Stimulated activated CD8-positive, alpha-beta memory T cell treated with anti-CD3 and anti-CD28 coated beads, Interleukin-4, amount 100 ng/mL, for 1 hour (primary cell): ENCODE measurements at places on chromosomes 2 and 18.

DNA sequence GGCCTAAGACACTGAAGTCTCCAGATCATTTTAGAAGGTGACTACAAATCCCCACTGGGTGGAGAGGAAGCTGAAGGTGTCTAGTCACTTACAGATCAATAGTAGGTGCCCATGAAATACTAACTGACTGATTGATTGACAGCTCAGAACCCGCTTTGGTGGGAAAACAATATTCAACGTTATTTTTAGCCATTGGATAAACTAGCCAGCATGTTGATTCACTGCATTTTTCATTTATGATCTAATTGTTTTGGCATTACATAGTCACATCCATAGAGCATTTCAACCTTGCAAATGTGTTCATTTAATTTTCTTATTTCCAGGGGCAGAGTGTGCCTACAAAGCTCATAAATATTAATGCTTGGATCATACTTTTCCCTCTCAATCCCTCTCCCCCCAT, 162.3 kb downstream of the MREG start:
- no peak for DNase-seq

GRCh38 chr2:74548285-74548899, 5.3 kb downstream of the LOXL3 start:
- no peak for DNase-seq

DNA sequence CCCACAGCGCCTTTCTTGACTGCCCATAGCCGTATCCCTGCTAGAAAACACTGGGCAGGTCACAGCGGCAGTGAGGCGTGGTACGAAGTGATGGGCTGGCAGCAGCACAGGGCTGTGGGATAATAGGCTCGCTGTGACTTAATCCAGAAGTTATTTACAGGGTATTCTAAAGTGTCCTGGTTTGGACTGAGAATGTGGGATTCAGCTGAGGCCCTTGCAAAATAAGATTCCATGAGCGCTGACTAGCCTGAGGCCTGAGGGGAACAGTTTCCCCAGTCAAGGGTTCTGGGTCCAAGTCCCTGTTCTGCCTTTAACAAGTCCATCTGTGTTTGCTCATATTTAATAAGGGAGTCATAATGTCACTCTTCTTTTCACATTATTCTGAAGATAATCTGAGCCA, 34.6 kb downstream of the SETBP1 start:
- DNase-seq = no peak

GRCh38 chr2:137411585-137411984, 552.7 kb upstream of the HNMT start:
- DNase-seq = no peak

- no peak for DNase-seq
Measured at GRCh38 chr2:196170213-196170605, 1.2 kb downstream of the STK17B start.
